ENCODE measurements at places on chromosomes 11 and 22.
A peak's percentile ranks its signal among the peaks of the same experiment; 100 is the strongest.

- no peak for DNase-seq
Observed at GRCh38 chr11:32233276-32233675, 142.4 kb downstream of the RCN1 start.

GRCh38 chr11:134488913-134489312 lies 76.9 kb upstream of the B3GAT1 start:
- peak; percentile 30 for DNase-seq

DNA sequence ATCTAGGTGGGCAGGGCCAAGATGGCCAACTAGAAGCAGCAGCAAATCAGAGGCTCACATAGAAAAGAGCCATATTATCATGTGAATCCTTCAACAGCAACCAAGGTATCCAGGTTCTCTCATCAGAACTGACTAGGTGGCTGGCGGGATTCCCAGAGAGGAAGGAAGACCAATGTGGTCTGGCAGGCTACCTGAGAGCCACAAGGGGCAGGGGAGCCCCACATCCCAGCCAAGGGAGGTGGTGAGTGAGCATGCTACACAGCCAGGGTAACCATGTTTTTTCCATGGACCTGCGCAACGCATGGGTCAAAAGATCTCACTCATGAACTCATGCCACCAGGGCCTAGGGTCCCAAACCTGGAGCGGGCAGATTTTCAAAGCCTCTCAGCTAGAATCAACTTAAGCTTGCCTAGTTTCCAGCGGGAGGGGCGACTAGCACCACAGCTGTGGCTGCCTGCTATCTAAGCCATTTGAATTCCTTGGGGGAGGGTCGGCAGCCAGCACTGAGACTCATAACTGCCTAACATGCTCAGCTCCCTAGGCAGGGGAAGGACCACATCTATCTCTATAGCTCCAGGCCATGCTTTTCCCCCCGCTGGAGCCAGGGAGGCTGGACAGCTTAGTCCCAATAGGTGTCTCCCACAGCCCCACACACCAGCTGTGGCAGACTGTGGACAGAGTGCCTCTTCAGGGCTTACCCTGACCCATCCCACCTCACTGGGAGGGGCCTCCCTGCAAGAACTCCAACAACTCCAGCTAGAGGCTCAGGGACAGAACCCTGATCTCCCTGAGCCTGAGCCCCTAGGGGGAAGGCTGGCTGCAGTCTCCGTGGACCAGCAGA lies 28.7 kb upstream of the CASP12 start:
- no peak for DNase-seq

DNA sequence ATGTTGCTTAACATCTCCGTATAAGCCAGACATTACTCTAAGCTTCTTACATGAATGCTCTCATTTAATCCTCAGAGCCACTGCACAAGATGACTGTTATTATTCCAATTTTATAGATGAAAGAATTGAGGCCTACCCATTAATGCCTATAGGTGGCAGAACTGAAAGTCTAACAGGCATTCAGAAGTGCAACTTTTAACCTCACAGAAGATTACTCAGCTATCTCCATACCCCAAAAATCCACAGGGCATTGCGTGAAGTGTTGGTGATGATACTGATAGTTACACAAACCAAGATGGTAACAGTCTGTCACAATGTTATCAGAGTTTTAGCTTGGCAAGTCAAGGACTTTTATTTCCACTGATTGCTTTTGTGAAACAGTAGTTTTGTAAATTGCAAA lies 130.5 kb downstream of the ARHGAP42 start:
- no peak for DNase-seq

- no peak for DNase-seq
Observed at GRCh38 chr11:7628660-7629059, 44.6 kb downstream of the CYB5R2 start.

DNA sequence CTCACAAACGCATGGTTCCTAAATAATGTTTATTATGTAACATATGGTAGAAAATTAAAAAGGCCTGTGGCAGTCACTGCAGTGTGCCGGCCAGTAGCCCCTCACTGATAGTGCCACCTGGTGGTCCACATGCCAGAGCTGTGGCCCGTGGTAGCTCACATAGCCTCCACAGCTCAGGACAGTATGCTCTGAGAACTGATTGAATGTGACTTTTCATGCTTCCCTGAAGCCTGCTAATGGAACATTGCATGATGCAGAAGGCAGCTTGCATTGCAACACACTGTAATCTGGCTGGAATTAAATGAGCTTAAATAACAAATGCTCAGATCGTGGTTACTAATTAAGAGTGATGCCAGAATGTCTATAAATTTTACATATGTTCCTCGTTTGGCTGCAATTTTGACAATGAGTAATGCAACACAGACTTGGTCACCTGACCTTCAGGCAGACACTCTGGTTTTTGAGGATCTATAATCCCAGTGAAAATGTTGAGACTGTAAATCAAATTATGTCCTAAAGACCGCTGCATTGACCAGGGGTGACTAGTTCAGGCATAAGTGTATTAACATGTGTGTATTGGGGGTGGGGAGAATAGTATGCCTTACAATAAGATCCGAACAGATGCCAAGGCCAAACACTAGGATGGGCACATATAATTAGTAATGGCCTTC lies 566.4 kb downstream of the METTL15 start:
- DNase-seq: no peak

GRCh38 chr11:73230931-73231330 lies 12.8 kb downstream of the P2RY2 start:
- no peak for DNase-seq

DNA sequence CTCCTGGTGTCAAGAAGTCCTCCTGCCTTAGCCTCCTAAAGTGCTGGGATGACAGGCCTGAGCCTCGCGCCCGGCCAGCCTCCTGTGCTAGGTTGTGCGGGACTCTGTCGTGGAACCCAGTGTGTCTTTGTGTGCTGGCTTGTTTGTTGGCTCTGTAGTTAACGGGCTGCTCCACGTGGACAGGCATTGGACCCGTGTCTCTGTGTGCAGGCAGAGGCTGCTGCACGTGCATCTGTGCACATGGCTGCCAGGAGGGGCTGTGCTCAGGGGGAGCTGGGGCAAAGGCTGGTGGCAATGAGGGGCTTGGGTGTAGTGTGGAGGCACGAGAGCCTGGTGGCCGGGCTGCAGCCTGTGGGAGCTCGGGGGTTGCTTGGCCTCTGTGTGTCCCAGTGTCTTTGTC lies 121.3 kb upstream of the ALDH3B2 start:
- DNase-seq: no peak

DNA sequence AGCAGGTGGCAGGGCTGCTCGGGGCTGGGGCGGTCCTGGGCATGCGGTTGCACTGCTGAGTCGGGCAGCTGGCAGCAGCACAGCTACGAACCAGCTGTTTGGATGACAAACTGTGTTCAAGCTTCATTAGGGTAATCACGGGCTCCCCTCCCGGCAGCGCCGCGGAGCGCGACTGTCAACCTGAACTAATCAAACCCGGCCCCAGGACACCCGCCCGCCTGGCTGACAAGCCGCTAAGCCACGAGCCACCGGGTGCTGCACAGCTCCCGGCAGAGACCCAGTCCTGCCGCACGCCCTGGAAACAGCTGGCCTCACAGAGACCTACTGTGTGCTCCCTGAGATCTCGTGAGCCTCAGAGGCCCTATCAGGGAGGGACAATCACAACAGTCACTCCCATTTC lies 60.6 kb upstream of the TCF20 start:
- DNase-seq: no peak

DNA sequence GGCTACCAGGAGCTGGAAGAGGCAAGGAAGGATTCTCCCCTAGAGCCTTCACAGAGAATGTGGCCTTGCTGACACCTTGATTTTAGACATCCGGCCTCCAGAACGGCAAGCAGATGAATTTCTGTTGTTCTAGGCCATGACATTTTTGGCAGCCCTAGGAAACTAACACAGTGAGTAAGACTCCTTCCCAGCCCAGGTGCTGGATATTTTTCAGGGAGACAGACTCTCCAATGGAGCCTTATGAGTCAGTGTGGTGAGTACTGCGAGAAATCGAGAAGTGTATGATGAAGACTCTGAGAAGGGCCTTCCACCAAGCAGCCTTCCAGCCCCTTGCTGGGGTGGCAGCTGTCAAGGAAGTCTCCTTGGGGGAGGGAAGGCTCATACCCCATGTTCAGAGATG lies 114.4 kb downstream of the OSBP2 start:
- no peak for DNase-seq

DNA sequence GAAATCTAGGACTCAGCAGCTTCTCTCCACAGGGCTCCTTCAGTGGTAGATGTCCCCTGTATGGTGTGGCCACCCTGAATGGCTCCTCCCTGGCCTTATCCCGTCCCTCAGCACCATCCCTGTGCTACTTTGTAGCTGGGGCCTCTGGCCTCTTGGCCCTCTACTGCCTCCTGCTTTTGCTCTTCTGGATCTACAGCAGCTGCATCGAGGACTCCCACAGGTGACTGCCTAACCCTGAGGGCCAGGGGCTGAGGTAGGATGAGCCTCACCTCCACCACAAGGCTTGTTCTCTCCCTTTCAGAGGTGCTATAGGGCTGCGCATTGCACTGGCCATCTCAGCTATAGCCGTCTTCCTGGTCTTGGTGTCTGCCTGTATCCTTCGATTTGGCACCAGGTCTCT lies 1.8 kb downstream of the TMEM179B start:
- no peak for DNase-seq

- no peak for DNase-seq
Observed at GRCh38 chr11:66768818-66769217, 39.8 kb upstream of the SPTBN2 start.

- DNase-seq: no peak
Observed at GRCh38 chr22:39444937-39445465, 11.8 kb upstream of the MGAT3 start.

- DNase-seq: no peak
Observed at GRCh38 chr11:6390718-6391469, 620 bp downstream of the SMPD1 start.

- no peak for DNase-seq
Observed at GRCh38 chr11:119433358-119433725, 10.4 kb upstream of the THY1 start.

- no peak for DNase-seq
Observed at GRCh38 chr11:91654686-91655085, 569.9 kb upstream of the FAT3 start.

GRCh38 chr11:128205796-128206195 lies 381.6 kb downstream of the ETS1 start:
- DNase-seq: no peak

DNA sequence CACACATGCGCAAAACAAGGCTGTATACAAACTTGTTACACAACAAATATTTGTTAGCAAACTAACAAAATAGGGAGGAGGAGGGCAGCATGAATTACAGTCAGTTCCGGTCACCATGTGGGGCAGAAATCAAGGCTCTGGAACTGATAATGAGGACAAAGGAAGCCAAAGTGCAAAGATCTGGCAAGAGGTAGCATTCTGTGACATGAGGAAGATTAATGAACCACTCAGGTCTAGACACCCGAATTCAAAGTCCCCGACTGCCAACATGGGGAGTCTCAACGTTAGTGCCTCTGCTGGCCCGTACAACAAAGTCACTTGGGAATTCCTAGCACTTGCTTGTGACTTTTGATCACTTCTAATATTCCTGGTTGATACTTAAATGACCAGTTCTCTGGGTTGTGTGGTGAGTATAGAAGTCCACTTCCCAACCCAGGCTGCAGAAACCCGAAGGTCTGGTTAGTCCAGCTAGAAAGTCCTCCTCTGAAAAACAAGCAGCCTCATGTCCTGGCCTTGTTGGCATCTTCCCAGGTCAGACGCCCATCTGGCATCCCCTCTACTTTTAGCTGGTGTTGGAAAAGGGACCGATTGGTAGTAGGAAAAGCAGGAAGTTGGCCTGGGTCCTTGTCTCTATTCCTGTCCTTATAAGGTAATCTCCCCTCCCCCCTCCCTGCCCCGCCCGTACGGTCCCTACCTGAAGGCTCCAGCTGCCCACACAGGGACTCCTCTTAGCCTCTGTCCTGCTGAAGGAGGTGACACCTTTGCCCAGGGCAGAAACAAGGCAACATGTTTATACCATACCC lies 1.6 kb downstream of the SUN2 start:
- DNase-seq: no peak

DNA sequence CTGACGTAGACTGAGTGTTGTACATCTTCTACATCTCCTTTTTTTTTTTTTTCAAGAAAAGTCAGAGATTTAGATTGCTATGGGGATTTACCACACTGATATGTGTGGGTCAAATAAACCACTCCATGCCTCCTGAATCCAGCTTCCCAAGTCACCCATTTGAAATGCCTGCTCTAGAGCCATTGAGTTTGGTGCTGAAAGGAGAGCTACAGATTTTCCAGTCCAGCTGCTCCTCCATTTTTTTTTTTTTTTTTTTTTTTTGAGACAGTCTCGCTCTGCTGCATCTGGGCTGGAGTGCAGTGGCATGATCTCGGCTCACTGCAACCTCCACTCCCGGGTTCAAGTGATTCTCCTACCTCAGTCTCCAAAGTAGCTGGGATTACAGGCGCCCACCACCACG lies 115.2 kb upstream of the TIMP3 start:
- DNase-seq: no peak

DNA sequence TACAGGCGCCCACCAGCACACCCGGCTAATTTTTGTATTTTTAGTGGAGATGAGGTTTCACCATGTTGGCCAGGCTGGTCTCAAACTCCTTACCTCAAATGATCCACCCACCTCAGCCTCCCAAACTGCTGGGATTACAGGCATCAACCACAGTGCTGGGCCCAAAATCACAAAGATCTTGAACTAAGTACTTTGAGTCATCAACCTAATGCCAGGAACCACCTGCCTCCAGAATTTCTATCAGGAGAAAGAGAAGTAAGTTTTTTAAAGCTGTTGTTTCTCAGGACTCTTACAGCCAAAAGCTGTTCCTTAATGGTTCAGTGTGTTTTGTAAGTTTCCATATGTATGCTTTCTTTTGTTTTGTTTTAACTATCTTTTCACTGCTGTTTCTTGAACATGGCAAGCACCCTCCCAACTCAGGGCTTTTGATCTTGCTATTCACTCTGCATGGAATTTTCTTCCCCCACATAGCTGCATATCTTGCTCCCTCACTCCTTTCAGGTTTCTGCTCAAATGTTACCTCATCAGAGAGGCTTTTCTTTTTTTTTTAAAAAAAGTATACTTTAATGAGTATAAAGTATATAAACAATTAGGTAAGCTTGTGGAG lies 6.0 kb upstream of the PAK1 start:
- no peak for DNase-seq

- DNase-seq: no peak
Observed at GRCh38 chr11:112776834-112777233, 184.4 kb upstream of the NCAM1 start.

DNA sequence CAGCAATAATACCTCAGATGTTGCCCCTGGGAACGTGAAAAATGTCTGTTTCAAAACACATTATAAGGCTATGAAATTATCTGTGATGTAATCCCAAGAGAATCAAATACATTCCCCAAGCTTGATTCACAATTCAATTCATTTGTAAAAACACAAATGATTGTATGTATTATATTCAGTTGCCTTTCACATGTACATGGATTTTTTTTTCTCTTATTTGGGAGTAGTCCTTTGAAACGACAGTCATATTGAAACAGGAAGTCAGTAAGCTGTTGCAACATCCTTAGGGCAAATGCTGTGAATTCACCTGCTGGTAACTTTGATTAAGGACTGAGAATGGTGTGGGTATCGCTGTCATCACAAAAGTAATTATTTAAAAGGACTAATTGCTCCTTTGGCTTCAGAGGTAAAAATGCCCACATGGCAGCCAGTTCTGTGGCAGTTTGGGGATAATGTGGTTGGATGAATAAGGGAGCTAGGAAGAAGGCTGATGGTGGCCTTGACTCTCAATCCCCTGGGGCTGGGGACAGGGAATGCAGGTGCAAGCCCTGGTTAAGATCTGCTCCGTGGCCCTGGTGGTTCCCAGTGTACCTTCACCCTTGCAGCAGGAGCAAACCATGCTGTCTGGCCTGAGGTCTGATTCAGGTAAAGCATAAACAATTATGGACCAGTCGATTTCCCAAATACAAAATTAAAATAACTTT lies 13.2 kb downstream of the EHF start:
- peak; percentile 42 for DNase-seq

- no peak for DNase-seq
Observed at GRCh38 chr11:86687185-86687778, 14.9 kb upstream of the ME3 start.

Measured in Jurkat, Clone E6-1 (cell line).